Stimulated activated CD8-positive, alpha-beta memory T cell treated with anti-CD3 and anti-CD28 coated beads, Interleukin-7, amount 100 ng/mL, for 4 hours (primary cell): ENCODE measurements at places on chromosomes 5 and 9.
A peak's percentile ranks its signal among the peaks of the same experiment; 100 is the strongest.

DNA sequence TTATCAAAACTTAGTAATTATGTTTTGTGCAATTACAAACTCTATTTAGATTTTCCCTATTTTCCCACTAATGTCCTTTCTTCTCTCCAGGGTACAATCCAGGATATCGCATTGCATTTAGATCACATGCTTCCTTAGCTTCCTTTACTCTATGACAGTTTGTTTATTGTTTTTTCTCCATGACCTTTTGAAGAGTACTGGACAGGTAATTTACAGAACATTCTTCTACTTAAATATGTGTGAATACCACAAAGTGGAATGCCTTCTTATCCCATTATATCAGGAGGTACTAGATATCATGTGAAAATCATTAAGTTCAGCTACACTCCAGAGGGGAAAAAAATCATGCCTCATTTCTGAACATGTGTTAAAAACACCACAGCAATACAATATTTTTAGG is 776.6 kb upstream of the CDH9 start:
- DNase-seq = no peak

DNA sequence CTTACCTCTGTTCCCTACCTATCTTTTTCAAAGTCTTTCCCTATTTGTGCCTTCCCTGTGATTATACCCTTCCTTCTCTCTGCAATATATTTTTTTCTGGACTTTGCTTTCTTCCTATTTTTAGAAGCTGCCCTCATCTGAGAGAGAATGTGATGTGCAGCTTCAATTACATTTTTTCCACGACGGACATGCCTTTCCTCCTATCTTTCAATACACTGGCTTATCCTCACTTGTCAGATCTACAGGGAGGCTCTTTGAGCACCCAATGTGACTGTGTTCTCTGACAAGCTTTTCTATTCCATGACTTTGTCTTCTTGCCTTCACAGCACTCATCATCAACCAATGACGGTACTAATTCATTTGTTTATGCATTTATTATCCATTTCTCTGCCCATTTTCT is 227.9 kb upstream of the CLINT1 start:
- no peak for DNase-seq

DNA sequence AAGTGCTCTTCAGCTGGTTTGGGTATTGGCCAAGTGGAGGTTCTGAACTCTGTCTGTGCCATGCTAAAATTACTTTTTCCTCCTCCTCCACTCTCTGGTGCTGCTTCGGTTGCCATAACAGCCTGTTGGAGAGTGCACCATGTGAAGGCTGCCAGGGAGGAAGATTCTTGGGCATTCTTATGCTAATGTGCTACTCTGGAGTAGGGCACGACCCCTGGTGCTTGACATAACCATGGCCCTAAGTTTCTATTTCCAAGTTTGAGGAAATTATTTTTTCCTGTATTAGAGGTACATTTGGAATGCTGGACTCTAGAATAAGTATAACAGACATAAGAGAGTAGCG is 111.6 kb downstream of the ARHGAP26 start:
- DNase-seq = no peak

DNA sequence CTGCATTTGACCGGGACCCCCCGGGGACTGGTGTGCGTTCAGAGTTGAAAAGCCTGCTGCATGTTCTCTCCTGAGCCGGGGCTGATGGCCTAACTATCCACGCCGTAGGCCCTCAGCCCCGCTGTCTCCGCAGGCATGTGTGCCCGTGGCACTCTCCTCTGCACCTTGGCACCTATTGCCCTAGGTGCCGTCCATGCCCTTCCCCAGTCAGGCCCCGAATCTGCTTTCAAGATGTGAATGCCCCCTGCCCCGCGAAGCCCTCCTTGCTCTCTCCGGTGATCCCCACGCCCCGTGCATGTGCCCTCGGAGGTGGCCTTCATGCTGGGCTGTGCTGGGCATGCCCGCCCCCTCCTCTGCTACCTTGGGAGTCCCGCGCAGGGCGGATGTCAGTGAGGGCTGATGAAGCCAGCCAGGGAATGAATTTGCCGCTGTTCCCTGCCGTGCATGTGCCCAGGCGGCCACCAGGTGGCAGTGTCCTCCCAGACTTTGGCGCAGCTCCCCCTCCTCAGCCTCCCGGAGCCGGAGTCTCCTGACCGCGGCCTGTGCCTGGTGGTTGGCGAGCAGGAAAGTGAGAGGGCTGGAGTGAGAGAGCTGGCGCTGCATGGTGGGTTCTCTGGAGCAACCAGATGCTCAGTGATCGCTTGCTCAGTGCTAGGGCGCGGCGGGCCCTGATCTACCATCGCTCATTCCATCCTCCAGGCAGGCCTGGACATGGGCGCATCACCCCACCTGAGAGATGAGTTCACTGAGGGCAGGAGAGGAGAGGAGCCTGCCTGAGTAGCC is 112.9 kb upstream of the LMX1B start:
- DNase-seq = peak; percentile 42

GRCh38 chr5:150409638-150410523 is 2.8 kb downstream of the CD74 start:
- peak; percentile 15 for DNase-seq

- no peak for DNase-seq
These were observed 207.9 kb upstream of the EFNA5 start for GRCh38 chr5:107878661-107879060.

GRCh38 chr9:111870774-111871498 is 25.7 kb upstream of the UGCG start:
- no peak for DNase-seq

DNA sequence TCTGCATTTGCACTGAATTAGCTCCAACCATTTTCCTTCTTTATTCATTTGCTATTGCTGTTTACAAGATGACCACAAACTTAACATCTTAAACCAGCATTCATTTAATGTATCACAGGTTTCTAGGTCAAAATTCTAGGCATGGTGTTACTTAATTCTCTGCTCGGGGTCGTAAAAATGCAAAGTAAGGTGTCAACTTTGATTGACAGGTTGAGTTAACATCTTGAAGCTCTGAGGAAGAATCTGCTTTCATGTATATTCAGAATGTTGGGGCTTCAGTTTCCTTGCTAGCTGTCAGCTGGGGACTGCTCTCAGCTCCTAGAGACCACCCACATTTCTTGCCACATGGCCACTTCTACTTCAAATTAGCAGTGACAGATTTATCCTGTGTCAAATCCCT is 348.7 kb upstream of the GRIN3A start:
- no peak for DNase-seq

DNA sequence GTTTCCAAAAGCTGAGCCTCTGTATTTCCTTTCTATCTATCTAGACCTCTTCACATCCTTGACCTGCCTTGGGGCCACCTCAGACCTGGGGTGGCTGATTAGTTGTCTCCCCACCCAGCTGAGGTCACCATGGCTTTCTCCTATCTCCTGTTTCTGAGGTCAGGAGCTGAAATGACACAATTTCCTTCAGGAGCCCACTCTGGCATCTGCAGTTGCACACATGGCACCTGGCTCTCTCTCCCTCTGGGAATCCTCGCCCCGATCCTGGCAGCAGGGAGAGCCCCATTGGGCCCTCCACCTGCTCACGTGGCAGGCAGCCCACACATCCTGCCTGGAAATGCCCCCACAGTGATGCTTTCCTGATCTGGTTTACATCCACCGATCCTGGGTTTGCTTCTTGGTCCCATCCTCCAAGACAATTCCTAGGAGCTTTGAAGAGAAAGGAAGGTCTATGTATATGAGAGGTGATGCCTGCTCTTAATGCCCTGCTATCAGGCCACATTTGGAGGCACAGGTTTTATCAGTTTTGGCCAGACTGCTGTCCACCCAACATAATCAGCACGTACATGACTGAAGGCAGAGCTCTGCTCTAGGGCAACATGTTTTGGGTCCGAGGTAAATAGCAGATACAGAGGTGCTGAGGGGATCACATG is 53.7 kb downstream of the MARCHF3 start:
- DNase-seq = no peak

DNA sequence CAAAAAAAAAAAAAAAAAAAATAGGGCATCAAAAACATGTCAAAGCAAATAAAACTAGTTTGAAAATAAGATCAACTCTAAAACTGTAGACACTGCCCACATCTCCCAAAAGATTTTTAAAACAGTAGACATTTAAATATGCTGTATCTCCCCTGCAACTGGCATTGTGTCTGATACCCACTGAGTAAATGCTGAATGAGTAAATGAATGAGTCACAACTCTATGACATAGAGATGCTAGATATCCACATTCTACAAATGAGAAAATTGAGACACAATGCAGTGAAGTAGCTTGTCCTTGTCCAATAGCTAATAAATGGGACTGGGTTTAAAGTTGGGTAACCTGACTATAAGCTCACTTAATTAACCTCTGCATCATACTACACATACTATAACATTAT is 14.1 kb upstream of the MAP1B start:
- DNase-seq = no peak

DNA sequence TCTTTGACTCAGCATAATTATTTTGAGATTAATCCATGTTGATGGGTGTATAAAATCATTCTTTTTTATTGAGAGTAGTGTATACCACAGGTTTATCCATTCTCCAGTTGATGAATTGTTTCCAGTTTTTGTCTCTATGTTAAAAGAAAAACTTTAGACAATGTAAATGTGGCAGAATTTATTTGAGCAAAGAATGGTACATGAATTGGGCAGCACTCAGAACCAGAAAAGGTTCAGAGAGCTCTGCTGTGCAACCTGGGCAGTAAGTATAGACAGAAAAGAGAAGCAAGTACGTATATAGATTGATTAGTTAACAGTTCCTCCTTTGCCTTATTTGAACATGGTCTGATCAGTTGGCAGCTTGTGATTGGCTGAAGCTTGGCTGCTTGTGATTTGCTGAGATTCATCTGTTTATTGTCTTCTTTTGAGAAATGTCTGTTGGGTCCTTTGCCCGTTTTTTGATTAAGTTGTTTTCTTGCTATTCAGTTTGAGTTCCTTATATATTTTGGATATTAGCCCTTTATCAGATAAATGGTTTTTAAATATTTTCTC is 41.4 kb downstream of the CDC42SE2 start:
- no peak for DNase-seq

- no peak for DNase-seq
These were observed 586.2 kb downstream of the ZNF608 start for GRCh38 chr5:124160265-124160664.

GRCh38 chr5:110361471-110361870 is 365.0 kb downstream of the TMEM232 start:
- no peak for DNase-seq

DNA sequence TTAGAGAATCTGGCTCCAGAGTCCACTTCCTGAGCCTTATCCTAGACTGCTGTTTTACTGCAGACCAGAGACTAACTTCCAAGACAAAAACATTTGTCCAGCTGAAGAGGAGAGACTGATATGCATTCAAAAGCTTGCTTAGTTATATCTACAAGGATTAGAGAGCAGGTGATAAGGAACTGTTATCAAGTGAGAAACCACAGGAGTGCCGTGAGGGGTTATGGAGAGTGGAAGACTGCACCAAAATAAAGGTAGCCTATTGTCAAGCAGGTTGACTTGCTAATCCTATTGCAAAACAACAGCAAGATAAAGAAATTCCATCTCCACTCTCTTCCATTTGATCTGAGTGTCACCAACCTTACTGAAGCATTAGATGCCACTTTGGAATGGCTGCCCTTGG is 139.1 kb downstream of the SCAMP1 start:
- DNase-seq = no peak

GRCh38 chr5:140261403-140262171 is 41.3 kb downstream of the PFDN1 start:
- no peak for DNase-seq

DNA sequence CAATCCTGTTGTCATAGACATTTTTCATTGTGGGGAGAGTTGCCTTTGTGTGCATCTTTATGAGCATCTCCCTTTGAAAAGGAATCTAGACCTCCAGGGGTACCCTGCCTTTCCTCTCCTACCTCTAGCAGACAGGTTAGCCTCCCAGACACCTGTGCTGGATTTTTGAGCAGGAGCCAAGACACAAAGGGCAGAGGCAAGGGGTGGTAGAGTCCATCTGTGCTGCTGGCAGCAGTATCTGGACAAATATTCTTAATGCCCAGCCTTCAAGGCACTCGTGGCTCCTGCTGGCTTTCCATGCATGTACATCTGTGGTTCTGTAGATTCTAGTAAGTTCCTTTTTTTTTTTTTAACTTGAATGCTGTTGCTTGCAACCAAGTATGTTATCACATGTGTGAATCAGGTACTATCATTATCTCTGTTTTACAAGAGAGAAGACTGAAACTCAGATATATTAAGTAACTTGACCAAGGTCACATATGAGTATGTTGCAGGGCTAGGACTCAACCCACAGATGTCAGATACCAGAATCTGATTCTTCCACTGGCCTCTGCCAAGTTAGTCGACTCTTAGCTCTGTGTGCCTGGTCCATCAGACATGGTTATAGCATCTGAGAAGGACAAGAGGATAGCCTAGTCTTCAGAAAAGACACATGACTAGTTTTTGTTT is 32.9 kb upstream of the GPR151 start:
- no peak for DNase-seq

DNA sequence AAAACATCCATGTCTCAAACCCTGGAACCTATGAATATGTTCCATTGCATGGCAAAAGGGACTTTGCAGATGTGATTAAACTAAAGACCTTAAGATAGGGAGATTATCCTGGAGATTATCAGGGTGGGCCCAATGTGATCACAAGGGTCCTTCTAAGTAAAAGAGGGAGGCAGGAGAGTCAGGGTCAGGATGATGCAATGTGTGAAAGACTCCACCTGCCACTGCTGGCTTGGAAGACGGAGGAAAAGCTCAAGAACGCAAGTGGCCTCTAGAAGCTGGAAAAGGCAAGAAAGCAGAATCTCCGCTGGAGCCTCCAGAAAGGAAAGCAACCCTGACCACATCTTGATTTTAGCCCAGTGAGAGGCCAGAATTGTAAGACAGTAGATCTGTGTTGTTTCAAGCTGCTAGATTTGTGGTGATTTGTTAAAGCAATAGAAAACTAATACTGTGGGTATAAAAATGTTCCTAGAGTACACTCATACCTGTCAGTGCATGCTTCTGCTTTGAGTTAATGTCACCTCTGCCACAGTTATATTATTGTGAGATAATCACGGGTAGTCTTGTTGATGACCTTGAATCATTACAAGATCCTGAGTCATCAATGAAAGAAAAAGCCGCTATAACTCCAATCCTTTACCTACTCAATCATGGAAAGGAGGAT is 93.5 kb upstream of the TNPO1 start:
- DNase-seq = no peak

GRCh38 chr9:91790917-91791316 is 159.1 kb downstream of the ROR2 start:
- no peak for DNase-seq

GRCh38 chr9:92775466-92775865 is 10.8 kb upstream of the BICD2 start:
- DNase-seq = no peak

DNA sequence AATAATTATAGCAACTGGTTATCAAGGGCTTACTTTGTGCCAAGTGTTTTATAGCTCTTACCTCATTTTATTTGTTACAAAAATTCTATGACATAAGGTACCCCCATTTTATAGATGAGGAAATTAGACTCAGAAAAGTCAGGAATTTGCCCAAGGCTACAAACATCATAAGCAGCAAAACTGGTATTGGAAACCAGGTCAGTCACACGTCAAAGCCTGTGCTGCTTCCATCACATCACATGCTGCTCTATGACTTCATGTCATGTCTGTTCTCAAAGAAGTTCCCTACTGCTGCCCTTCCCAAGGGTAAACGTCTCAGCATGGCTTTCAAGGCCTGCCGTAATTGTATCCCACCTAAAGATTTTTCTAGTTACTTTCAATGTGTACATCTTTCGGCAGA is 6.9 kb upstream of the KIF2A start:
- DNase-seq = no peak

GRCh38 chr5:59130431-59130830 is 547.6 kb downstream of the RAB3C start:
- DNase-seq = no peak
